ENCODE measurements at places on chromosomes 12 and 14.

DNA sequence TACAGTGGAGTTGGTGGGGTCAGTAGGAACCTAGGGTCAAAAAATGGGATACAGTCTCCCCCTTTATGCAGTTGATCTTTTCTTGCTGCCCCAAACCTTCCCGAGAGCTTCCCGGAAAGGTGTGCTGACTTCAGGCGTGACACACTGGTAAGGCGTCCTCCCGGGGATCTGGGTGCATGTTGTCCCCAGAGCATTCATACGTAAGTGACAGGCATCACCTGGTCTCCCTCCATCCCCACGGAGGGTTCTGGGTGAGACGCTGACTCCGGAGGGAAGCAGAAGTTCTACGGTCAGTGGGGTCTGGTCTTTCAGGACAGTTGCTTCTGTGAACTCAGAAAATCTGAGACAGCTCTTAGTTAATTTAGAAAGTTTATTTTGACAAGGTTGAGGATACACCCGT, 159.6 kb upstream of the RTL1 start:
- no peak for DNase-seq

DNA sequence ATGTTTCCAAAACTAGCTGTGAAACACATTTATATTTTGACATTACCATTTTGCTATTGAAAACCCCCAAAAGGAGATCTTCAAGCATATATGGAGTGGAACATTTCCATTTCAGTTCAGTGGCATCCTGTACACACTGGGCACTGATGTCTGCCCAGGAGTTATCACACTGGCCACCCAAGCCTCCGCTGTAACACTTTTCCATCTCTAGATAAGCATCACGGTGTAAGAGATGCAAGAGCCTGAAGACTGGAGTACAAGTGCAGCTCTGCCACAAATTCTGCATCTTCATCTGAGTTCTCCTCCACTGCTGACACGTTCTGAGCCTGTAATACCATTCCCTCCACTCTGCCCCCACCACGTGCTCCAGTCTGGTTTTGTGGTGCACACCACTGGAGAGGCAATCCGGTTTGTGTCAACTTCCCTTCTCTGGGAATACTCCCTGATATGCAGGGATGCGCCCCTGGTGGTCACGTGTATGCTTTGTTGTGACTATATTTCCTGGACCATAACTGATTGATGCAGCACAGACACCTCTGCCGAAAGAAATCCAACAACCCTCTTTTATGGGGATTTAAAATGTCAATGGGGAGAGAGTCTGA, 12.7 kb downstream of the SPTLC2 start:
- DNase-seq: no peak

- no peak for DNase-seq
These were observed 3.4 kb upstream of the RNASE7 start for GRCh38 chr14:21038441-21039422.

- DNase-seq: no peak
These were observed 94.1 kb upstream of the GARIN6 start for GRCh38 chr12:99553461-99553860.

DNA sequence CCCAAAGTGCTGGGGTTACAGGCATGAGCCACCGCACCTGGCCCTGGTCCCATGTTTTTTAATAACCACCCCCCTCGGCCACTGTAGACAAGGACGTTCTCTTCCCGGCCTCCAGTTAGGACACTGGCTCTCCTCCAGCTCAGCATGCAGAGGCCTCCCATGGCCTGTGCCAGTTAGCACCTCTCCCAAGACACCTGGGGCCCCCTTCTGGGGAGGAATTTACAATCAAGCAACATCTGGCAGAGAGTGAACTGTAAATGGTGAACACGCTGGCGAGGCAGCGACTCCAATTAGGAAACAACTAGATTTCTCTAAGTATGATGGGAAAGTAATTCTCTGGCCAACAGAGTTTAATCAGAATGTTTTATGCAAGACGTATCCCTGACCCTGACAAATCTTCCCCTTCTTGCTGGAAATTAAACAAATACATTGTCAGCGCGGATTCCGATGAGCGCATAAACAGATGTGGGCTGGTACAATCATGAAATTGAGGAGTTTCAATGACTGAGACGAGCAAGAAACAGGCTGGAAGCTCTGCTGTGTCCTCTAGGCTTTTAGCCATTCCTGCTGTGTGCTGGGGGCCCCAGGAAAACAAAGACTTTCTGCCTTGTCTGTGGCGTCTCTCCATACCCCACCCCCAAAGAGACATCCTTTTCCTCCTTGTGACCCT, 61.7 kb upstream of the DLK1 start:
- no peak for DNase-seq

GRCh38 chr12:121964813-121965643, 46.6 kb downstream of the CFAP251 start:
- DNase-seq: no peak

DNA sequence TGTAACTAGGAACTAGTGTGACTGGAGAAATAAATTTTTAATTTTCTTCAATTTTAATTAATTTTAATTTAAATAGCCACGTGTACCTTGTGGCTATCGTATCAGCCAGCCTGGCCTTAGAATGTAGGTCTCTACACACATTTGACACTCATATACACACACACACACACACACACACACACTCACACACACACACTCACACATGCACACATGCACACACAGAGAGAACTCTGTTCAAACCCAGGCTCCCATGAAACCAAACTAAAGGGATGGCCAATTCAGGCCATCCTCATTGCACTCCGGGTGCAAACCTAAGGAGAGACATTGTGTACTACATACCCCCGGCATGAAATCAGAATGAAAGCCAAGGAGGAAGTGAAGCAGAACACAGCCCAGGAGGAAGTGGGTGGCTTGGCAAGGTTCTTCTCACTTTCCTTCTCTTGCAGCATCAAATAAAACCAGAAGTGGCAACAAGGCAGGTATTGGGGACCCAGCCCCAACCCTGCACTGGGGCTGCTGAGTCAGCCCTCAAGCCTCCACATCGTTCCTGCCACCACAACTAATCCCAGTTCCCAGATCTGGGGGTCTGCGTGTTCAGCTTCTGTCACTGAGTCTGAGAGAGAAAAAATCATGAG, 26.2 kb upstream of the CHPT1 start:
- peak; percentile 44 for DNase-seq

GRCh38 chr12:57309420-57309819, 58.4 kb upstream of the STAC3 start:
- DNase-seq: no peak

GRCh38 chr12:111361717-111362576, 6.9 kb downstream of the PHETA1 start:
- DNase-seq: no peak

- no peak for DNase-seq
These were observed 66.6 kb downstream of the FBXL14 start for GRCh38 chr12:1527789-1528188.

- no peak for DNase-seq
These were observed 61.8 kb downstream of the KLRG1 start for GRCh38 chr12:9051158-9051550.

DNA sequence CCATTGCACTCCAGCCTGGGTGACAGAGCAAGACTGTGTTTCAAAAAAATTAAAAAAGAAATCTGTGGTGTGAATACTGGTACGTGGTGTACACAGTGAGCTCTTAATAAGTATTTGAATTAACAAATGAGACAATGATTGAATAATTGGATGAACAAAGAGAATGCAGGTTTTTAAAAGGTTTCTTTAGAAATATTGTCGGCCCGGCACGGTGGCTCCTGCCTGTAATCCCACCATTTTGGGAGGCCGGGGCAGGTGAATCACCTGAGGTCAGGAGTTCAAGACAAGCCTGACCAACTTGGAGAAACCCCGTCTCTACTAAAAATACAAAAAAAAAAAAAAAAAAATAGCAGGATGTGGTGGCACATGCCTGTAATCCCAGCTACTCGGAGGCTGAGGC, 6.6 kb downstream of the HIF1A start:
- no peak for DNase-seq

DNA sequence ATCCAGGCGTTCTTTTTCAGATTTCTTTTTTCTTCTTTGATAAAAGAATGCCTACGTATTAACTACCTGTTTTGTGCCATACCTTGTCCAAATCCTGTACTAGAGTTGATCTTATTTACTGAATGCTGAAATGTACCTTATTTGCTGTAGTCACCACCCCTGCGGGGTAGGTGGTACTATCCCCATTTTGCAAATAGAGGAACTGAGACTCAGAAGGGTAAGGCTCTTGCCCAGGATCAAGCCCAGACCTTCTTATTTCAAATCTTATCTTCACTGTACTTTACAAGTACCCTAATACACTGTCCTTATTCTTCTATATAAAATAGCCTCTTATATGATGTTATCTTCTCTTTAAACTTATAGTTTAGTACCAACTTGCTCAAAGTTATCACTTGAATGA, 206.5 kb downstream of the SLC41A2 start:
- no peak for DNase-seq

DNA sequence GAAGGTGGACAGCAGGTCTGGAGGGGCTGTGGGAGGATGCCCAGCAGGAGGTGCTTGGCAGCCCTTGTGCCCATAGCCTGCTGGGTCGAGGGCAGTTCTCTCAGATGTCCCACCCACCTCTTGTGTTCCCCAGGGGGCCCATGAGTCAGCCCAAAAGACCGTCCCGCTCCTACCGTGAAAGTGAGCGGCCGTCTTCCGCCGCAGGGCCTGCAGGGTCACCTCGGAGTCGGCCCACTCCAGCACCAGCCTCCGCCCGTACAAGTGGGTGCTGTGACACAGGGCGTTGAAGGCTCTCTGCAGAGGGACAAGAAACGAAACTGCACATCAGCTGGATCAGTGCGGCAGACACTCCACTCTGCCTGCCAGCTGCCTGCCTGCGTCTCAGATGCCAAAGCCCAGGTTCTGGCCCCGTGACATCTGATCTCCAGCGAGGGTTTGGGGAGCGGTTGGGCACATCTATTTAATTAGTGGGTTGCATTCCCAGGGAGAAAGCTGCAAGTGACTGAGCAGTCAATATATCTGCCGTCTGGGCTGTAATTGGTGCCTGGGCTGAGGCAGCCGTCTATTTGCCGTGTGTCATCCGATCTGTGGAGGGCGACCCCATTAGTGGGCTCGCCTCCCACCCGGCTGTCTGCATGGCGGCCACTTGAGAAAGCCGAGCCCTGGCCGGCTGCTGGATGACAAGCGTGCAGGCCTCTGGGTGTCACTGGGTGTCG, 121.5 kb downstream of the RBM19 start:
- no peak for DNase-seq

DNA sequence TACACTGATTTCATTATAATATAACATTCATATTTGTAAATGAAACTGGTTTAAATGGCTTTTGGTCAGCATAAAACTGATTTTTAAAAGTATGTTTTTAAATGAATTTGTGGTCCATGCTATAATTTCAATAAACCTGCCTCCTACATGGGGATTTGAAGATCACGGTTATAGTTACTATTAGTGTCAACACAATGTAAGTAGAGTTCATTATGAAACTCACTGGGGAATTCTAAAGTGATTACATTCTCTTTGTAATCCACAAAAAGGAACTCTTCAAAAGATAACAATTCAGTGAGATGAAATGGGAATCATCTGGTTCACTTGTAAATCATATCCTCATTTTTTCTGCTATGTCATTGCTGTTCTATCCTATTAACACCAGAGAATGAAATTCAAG, 204.5 kb upstream of the G2E3 start:
- DNase-seq: no peak

GRCh38 chr14:93510056-93510455, 79.3 kb downstream of the UNC79 start:
- no peak for DNase-seq

DNA sequence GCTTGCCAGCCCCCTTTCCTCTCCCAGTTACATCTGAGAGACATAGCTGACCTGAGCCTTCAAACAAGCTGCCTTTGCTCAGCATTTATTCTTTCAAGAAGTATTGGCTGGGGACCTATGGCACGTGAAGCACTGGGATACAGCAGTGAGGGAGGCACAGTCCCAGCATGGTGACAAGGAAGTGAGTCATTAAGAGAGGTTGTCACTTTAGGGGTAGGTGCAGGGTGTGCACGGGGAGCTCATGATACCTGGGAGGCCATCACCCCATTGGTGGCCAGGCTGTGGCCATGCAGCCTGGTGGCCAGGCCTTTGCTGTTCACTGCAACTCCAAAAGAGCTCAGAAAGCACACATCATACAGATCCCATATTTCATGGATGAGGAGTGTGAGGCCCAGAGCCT, 5.7 kb upstream of the KRT75 start:
- DNase-seq: no peak

DNA sequence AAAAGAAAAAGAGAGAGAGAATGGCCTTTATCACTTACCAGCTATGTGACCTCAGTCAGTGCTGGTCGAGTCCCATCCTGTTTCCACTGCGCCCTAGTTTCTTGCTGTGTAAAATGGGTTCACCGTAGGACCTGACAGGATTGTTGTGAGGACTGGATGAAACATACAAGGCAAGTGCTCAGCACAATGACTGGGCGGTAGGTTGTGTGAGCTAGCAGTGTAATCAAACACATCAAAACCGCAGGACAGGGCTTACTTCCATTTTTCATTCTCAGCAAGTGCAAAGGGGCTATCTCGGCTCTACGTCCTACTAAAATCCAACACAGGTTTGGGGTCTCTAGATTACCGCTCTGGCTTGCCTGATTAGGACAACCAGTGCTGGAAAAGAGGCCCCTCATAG, 36.4 kb upstream of the ATXN2 start:
- no peak for DNase-seq

GRCh38 chr12:77035226-77035625, 30.1 kb downstream of the E2F7 start:
- no peak for DNase-seq

- DNase-seq: no peak
These were observed 1.7 kb downstream of the KCNH3 start for GRCh38 chr12:49540229-49541139.

- no peak for DNase-seq
These were observed 6.2 kb upstream of the DDX55 start for GRCh38 chr12:123595729-123596128.

- DNase-seq: no peak
These were observed 216.9 kb downstream of the NTF3 start for GRCh38 chr12:5648692-5649359.

DNA sequence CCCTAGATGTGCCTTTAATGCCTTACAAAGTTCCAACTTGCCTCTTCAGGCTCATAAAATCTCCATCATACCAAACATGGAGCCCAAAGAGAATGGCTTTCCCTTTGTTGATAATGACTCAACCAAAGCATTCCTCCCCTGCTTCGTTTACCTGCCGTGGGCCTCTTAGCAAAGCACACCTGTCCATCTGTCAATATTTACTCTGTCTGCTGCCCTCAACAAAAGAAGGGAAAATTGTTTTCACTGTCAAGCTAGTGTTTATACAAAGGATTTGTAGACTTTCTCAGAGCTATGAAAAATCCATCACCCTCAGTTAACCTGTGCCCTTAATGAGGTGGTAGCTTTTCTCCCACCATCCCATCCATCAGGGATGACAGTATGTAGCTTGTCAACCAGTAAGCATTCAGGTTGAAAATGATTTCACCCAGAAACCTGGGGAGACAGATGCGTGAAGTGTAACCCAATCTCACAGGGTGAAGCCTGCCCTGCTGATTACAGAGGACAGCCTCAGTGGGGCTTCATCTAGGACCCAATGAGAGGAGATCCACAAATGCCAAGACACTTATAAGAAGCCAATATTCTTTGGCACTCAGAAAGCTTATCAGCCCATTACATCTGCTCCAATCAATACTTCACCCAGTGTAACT, 278.1 kb downstream of the NUAK1 start:
- DNase-seq: no peak

- no peak for DNase-seq
These were observed 52.4 kb upstream of the AP4S1 start for GRCh38 chr14:30972882-30973582.
